Right kidney (tissue), 9 donors: ENCODE measurements at places on chromosomes 5 and 9.

DNA sequence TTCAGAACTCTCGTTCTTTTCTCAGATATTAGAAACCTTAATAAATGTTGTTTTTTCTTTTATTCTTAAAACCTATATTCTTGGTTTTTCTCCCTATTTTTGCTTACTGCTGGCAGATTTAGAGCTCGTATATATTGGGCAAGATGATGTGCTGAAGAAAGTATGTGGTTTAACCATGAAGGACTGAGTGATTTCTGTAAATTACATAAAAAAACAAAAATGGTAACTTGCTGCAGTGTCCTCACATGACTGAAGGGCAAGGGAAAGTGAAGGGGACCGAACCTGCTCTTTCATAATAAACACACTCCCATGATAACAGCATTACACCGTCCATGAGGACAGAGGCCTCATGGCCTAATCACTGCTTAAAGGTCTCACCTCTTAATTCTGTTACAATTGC, 393.8 kb upstream of the ZNF608 start:
- DNase-seq: no peak

- DNase-seq: no peak
These were observed 21.4 kb downstream of the AGXT2 start for GRCh38 chr5:35026280-35026840.

DNA sequence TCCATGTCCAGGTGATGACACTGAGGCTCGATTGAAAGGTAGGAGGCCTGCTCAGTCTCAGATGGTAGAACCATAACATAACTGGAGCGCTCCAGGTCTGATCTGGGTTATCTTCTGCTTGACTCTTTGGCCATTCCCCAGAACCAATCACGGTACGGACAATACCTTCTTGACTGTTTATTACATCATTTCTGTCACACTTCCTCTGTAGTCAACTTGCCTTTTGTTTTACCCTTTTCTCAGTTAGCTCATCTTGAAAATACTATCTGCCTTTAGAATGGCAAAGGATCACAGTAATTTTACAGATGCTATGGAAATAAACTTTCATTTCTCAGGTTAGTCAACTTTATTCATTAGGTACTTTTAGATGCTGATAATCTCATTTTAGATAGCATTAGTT, 22.4 kb downstream of the GLRA1 start:
- no peak for DNase-seq

DNA sequence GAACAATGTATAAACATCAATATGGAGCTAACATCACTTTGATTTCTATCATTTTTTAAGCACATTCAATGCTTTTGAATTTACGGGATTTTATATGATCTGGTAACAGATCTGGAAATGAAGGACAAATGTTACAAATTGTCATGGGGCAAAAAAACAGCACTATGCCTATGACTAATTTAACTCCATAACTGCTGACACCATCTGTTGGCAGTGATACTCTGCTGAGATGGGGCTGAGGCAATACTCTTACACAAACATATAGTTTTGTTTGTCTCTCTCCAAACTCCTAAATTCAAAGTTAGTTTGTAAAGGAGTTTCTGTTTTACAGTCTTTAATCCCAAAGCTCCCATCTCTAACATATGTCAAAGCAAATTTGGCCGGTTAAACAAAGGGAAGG, 132.5 kb upstream of the FER start:
- DNase-seq: no peak

DNA sequence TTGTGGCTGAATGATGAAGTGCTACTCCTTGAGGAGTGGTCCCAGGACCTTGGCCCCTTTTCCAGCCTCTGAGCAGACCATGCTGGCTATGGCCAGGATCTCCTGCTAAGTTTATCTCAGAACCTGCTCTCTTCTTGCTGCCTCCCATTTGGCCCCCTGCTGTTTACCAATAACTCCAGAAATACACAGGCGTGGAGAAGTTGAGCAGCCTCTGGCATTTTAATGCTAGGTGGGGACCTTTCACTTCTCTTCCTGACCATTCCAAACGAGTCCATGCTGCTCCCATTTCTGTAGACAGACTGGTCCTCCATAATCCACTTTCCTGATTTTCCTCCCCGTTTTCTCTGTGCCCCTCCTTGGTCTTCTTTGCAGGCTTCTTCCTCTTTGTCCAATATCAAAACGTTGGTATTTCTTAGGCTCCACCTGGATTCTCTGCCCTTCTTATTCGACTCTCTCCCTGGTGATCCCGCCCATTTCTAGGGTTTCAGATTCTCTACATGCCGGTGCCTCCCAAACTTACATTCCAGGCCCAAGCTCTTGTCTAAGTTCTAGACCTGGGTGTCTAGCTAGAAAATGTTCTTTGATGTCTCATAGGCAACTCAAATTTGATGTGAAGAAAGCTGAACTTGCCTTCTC, 33.4 kb upstream of the TNFAIP8 start:
- no peak for DNase-seq

GRCh38 chr5:175860531-175861045, 10.8 kb upstream of the CPLX2 start:
- no peak for DNase-seq

DNA sequence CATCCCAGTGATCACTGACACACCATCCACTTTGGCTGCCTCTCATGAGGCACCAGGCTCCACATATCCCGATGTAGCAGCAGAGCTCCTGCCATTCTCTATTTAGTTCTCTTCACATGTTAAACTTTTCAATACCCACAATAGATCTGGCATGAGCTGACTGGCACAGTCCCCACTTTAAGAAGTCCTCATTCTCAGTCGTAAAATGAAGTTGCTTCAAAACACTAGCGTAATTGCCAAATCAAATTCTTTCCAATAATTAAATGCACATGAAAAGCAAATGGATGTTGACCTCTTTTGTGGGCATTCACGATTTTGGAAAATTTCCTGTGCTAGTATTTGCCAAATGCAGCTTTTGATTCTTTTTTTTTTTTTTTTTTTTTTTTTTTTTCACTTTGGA, 32.4 kb downstream of the HAPLN1 start:
- DNase-seq: no peak

DNA sequence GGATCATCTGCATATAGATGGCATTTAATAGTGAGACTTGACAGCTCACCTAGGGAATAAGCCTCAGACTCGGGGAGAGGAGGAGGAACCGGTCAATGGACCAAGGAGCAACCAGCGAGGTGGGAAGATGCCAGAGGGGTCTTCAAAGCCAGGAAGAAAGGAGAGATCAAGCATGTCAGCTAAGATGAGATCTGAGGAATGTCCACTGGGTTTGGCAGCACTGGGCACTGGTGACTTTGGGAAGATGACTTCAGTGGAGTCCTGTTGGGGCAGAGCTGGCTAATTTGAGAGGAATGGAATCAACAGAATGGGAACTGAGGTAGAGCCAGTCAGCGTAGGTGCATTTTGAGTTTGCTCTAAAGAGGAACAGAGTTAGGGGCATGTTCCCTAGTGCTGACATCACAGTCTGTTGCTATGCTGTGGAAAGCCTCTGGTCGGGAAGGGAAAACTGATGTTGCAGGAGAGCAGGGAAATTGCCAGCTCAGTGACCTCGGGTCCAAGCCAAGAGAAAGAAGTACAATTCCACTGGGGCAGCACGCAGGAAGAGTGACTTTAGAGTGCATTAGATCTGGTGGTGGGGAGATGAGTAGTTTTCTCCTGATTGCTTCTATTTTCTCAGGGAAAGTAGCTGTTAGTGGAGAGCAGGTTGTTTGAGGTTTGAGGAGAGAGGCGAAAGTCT, 56.9 kb downstream of the ZNF618 start:
- DNase-seq: no peak

- DNase-seq: no peak
These were observed 56.1 kb downstream of the UBAP2 start for GRCh38 chr9:33992632-33993031.

DNA sequence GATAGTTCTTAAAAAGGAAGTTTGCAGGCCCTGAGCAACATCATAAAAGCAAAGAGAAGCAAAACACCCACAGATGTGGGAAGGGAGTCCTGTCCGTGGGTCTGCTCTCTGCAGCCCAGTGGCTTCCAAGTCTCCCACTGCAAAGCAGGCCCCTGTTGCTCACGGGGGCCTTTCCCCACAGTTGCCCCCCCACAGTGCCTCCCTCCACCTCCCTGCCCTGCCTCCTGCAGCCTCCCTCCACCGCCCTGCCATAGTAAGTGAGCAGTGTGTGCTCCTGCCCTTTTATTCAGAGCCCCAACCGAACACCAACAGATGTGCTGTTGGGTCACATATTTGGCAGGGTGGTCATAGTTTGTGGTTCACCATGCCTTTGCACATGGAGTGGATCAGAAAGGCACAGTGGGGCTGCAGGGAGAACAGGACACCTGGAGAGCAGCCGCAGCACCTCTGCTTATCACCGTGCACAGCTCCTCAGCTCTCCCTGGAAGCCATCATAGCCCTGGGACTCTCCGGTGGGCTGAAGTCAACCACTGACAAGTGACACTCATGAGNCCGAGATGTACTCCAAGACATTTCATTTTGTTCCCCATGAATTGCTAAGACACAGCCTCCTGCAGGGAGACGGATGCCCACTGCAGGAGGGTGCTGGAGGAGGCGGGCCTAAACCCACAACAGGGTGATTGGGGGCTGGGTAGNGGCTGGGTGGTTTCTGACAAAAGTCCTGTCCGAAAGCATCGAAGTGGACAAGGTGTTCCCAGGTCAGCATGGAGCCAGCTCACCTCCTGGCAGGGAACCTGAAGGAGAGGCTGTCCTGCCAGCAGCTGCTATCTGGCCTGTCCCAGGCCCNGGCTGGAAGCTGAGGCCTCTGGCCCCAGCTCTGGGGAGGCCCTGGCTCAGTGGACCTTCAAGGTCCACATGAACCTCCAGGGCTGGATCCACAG, 278.9 kb downstream of the GADD45G start:
- DNase-seq: no peak

DNA sequence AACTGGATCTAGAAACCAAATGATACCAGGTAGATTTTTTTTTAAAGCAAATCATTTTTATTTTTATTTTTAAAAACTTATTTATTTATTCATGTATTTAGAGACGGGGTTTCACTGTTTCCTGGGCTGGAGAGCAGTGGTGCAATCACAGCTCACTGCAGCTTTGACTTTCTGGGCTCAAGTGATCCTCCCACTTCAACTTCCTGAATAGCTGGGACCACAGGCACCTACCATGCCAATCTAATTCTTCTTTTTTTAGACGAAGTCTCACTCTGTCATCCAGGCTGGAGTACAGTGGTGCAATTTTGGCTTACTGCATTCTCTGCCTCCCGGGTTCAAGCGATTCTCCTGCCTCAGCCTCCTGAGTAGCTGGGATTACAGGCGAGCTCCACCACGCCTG, 41.3 kb upstream of the CDK20 start:
- no peak for DNase-seq

- DNase-seq: no peak
These were observed 99.0 kb downstream of the TRIM36 start for GRCh38 chr5:115070737-115071136.

- DNase-seq: no peak
These were observed 133.3 kb upstream of the RAD23B start for GRCh38 chr9:107149756-107150155.

GRCh38 chr9:36023260-36024048, 13.3 kb upstream of the RECK start:
- DNase-seq: peak; percentile 41

DNA sequence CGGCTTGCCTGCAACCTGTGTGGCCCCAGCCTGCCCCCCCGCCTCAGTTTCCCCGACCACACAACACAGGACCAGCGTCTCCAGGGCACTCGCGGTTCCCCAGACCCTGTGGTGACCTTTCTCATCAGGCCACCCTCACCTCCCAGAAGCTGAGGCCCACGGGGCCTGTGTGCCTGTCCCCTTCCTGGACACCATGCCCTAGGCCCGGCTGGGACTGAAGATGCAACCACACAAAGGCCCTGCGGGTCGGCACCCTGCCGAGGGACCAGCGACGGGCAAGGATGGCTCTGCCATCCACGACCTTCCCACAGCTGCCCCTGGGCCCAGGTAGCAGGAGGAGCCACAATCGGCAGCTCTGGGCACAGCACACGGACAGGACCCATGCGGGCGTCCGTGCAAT, 34.8 kb downstream of the SLC12A7 start:
- DNase-seq: no peak

GRCh38 chr9:93200449-93200742, 16.5 kb downstream of the WNK2 start:
- DNase-seq: no peak

DNA sequence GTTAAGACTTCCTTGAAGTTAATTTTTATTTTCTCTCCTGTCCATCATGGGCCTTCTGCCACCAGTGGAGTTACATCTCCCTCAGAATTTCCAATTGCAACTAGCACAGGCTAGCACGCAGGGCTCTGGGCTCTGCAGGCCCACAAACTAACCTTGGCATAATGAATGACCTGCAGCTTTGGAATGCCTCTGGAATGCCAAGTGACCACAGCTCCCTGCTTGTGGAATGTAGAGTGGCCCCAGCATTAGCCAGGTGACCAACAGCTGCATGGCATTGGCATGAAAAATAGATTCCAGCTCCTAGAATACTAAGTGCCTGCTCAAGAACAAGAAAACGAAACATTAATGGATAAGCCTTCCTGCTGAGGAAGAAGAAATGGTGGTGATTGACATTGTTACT, 726.1 kb downstream of the BRINP1 start:
- DNase-seq: no peak

GRCh38 chr5:155914766-155915165, 412.2 kb upstream of the SGCD start:
- no peak for DNase-seq

DNA sequence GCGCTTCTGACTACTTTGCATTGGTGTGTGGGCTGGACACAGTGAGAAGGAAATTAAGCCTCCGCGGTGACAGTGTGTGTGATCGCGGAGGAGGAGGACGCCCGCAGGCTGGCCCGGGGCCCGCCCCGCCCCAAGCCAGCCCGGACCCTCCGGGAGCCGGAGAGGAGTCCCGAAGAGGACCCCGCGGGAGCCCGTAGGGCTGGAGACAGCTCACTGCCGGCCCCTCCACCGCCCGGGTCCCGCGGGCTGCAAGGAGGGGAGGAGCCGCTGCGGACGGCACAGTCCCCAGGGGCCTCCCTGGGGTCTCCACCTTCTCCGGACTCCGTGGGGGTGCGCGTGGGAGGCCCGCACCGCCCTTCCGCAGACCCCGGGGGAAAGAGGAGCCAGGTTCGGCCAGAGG, 146.4 kb upstream of the ERCC6L2 start:
- DNase-seq: no peak

- DNase-seq: no peak
These were observed 70.3 kb downstream of the COL27A1 start for GRCh38 chr9:114225561-114226212.

- DNase-seq: no peak
These were observed 227.7 kb downstream of the SMARCA2 start for GRCh38 chr9:2242831-2243330.

DNA sequence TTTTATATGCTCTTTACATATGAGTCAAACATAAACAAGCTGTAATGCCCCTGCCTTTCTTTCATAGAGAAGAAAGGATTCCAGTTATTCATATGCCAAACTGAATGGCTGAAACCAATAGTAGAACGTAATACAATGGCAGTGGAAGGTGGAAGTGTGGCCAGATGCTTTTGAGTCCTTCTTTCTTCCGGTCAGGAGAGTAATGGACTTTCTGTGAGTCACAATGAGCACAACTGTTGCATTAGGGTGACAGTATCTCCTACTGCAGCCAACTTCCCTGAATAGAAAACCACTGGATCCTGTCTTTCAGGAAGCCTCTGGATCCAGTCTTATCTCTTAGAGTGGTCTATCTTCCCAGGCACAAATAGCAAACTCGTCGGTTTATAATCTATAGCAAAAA, 855.2 kb downstream of the MAT2B start:
- DNase-seq: no peak

GRCh38 chr9:92611621-92612285, 58.2 kb downstream of the IPPK start:
- no peak for DNase-seq
